ENCODE measurements at places on chromosomes 1 and 21.

DNA sequence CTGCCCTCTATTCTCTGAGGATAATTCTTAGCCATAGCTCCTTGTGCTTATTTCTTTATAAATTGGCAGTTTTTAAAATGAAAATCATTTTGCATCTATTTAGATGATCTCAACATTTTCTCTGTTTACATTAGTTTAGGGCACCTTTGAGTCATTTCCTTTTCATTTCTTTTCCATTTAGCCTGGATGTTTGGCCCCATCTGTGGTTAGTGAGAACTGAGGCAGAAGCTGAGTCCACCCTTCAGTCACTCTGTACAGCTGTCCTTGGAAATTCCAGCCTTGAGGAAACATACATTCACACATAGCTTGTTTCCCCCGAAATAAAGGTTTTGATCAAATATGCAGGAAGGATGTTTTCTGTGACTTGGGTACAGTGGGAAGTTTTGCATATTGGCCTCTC, 123.7 kb downstream of the NTNG1 start:
- DNase-seq, result no peak

DNA sequence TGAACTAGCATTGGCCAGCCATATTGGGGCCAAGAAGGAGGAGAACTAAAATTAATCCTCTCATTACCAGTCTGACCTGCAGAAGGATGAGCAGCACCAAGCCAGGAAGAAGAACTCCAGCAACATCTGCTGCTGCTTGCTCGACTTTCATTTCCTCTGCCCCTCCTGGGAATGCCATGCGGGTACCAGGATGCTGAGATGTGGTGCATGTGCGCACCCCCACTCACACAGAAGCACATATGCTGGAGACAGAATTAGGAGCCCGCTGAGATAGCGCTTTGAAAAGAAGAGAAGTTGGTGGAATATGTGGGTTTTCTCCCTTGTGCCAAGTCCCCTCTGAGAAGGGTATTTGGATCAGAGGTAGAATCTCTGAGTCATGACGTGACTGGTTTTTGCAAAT, 70.4 kb downstream of the PLXNA2 start:
- DNase-seq, result no peak

DNA sequence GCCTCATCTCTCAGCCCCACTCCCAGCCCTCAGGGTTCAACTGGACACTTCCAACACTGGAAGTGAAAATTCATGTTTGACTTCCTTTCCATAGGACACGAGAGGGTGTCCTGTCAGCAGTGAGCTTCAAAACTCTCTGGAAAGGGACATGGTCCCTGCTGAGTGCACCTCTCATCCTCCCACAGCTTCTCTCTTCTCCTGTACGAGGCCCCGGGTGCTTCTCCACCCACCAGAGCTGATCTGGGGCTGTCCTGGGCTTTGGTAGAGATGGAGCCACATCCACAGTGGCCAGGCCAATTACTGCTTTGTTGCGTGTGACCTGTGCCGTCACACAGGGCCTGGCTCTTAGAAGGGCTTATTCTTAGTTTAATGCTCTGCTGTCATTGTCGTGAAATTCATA, 182.3 kb downstream of the RRAGC start:
- no peak for DNase-seq

GRCh38 chr1:1236945-1237873, 5.2 kb downstream of the B3GALT6 start:
- DNase-seq, result no peak

- no peak for DNase-seq
Observed at GRCh38 chr1:205179842-205180241, 31.7 kb downstream of the DSTYK start.

DNA sequence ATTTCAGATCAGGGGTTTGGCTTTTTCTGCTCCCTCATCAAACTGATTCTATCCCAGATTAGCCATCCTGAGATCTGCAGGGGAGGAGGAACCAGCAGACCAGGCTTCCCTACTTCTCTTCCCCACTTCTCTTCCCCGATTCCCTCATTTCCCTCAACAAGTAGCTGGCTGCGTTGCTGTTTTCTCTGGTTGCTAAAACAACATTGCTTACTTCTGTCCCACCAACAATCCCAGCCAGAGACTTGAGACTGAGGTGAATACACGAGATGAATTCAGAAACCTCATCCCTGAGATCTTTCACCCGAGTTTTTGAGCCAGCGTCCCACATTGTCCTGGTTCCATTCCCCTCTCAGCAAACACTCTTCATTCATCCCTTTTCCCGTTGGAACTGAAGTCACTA, 22.4 kb downstream of the DYRK3 start:
- no peak for DNase-seq

DNA sequence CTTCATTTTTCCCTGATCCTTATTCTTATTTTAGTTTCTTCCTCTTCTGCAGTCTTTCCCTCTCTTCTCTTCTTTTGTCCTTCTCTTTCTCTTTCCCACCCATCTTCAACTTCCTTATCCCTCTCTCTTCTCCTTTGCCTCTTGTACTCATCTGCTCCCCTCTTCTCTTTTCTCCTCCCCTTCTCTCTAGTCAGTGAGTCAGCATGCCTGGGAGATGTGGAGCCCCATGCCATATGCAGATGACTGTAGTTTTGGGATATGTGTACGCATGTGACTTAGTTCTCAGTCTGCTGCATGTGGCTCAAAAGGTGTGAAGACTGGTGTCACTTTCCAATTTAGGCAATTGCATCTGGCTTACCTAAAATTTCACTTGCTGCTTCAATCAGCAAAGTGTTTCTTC, 10.4 kb downstream of the DNAJC6 start:
- no peak for DNase-seq

GRCh38 chr1:212401042-212401441, 13.6 kb downstream of the PACC1 start:
- no peak for DNase-seq

GRCh38 chr1:119015547-119015946, 27.4 kb upstream of the TBX15 start:
- DNase-seq, result no peak

DNA sequence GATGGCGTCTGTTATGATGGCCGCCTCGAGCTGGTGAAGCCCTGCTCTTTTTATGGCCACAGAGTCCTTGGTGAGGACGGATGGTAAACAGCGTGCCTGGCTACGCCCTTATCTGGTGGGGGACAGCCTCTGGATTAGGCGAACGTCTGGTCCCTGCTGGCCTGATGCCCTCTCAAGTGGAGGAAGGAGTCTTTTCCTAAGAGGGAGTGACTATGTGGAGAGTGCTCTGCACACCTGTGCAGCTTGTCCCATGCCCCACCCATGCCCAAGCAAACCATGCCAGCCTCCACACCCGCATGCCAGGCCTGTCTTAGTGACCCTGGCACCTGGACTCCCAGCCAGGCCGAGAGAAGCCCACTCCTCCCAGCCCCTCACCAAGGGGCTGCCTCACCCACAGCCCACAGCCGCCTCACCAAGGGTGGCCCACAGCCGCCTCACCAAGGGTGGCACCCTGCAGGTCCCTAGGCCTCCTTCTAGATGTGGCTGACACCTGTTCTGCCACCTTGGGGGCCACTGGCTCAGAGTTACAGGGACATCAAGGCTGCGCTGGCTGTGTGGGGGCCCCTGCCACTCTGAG, 40.2 kb downstream of the WNT9A start:
- no peak for DNase-seq

DNA sequence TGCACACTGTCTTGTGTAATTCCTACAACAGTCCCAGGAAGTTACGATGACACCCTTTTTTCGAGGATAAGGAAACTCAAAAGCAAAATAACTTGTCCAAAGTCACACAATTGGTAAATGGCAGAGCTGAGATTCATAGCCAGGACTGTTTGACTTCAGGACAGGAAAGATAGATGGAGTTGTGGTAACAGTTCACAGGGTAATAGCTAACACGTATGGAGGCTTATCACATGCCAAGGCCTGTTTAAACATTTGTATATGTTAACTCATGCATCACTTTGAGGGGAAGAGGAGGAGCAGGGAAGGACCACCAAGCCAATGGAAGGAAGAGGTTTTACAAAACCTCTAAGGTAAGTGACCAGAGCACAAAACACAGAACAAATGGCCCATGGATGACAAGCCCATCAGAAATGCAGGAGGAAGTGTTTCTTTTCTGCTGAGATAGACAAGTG, 2.8 kb downstream of the DHCR24 start:
- no peak for DNase-seq

DNA sequence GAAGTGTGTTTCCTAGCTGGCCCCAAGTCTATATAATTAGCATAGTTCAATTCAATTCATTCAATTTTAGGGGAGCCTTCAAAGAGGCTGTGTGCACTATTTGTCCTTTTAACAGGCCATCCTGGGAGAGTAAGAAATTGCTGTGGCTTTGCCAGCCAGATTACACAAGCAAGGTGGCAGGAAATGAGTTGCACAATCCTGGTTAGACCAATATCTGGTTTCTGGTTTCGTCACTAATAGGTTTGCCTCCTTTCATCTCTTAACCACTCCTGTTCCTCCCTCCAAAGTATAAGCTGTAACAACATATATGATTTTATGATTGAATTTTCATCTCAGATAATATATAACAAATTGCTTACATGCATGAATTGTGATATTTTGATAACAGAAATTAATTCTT, 84.1 kb upstream of the NEGR1 start:
- DNase-seq, result no peak

GRCh38 chr1:47709019-47709871, 271.4 kb downstream of the FOXD2 start:
- DNase-seq, result no peak

GRCh38 chr1:29802181-29803068, 566.1 kb downstream of the PTPRU start:
- DNase-seq, result no peak

DNA sequence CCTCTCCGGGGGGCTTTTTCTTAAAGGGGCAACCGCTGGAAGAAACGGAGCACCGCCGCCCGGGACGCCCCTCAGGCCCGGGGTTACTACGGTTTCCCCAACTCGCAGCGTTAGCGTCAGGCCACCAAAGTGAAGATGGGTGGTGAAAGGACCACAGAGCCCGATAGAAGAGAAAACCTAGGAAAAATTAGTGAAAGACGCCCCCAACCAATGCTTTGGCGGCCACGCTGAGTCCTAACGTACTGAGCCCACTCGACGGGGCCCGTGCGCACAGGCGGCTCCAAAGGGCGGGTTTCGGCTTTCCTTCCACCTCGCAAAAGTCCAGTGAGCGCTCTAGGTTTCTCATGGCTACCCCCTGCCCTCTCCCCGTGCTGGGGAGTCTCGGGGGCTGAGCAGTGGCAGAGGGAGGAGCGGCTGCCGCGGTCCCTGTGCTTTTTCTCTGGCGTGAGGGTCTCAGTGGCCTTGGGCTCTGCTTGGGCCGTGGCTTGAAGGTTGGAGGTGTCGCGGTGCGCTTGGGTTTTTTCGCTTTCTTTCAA, 12.2 kb upstream of the SPEN start:
- DNase-seq, result no peak

DNA sequence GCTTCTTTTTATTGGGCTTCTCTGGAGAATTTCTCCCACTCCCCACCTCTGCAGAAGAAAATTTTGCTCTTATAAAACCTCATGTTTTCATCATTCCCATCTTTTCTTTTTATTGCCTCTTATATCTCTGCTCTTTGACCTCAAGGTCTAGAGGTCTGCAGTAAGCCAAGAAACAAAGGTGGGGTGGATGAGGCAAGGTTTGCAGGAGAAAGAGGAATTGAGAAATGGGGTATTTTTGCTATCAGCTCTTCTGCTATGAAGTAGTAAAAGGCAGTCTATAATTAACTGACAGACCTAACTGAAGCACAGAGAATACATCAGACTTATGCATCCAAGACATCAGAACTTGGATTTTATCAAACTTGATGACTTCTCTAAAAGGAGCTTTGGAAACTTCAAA, 22.9 kb downstream of the SYT11 start:
- DNase-seq, result no peak

- no peak for DNase-seq
Observed at GRCh38 chr21:28867401-28867800, 125.3 kb downstream of the LTN1 start.

DNA sequence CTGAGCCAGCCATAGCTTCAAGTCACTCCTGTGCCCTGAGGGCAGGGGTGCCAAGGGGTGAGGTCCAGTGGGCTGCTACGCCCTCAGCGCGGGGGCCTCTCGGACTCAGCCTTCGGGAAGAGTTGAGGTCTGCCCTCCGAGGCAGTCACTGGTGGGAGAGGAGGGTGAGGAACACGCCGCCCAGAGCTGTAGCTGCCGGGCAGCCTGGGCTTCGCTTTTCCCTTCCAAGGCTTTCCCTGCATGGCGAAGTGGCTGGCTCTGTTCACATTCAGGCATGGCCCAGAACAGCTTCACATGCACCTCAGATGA, 43.0 kb upstream of the C1orf174 start:
- no peak for DNase-seq

GRCh38 chr1:21633992-21634805, 35.0 kb downstream of the RAP1GAP start:
- no peak for DNase-seq

DNA sequence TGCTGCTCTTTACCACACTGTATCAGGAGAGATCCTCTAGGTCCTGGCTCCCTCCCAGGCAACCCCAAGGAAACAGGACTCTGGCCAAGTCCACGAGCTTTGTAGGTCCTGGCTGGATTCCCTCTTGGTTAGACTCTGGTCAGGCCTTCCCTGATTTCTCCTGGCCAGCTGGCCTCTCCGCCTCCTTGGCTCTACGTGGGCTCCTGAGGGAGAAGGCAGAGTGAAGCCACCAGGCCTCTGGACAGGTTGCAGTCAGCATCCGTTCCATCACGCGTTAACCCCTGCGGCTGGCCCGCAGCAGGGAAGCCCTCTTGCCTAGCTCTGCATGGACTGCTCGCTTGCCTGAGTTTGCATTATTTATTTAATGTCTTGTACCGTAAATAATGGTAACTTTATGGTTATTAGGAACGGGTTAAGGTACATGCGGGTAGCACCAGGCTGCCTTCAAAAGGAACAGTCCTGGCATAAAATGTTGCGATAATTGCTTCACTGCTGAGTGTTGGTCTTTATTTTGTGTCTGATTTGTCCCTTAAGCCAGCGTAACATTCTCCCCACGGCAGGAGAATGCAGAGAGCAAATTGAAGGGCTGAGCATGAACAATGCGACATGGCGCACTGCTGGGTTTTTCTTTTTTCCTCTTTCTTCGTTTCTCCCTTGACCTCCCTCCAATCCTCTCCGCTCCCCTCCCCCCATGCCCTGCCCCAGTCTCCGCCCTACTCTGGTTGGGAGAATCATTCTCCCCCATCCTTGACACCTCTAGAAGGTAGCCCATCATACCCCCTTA, 100.3 kb downstream of the RNF220 start:
- DNase-seq, result no peak

DNA sequence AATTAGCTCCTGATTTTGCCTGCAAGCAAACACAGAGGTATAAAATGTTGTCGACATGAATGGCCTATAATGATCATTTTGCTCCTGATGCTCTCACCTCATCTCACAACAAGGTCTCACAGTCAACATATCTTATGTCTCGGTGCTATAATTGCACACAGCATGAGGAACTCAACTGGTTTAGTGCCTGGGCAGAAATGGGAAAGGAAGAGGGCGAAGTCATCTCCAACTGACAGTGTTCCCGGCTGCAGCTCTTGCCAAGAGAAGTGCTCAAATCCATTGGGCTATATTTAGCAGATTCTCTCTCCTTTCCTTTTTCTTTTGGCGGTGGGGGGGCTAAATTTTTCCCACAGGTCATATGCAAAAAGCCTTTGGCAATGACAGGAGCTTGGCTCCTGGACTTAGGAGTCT, 53.0 kb downstream of the SLC45A1 start:
- DNase-seq, result no peak

GRCh38 chr1:68720476-68720875, 223.6 kb upstream of the DEPDC1 start:
- DNase-seq, result no peak

Measured in amygdala (tissue), 56 donors.